ENCODE measurements at places on chromosomes 12 and 14.

DNA sequence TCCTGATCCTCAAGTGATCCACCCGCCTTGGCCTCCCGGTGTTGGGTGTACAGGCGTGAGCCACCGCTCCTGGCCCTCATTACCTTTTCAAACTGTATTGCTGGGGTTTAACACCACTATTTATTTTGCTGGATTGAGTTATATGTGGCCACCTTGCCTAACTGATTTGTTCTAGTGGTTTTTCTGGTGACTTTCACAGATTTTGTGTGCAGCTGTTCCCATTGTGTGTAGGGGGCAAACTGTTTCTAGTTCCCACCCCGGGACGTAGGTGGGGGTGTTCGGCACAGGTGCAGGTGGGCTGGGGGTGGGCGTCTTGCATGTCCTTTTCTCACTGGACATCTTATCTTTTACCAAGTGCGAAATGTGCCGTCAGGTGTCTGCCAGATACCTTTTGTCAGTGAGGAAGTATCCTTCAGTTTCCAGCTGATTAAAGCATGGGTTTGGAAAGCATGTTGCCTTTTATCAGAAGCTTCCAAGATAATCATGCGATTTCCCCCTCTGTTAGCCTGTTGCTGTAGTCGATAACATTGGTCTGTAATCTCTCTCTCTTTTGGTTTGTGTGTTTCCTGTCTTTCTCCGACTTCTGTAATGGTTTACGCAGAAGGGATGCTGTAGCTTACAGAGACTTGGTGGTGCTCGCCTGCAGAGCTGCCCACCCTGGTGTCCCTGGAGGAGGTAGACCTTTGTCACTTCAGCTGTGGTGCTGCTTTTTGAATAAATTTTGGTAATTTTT is 33.6 kb downstream of the AACS start:
- no peak for DNase-seq

- no peak for DNase-seq
Measured at GRCh38 chr14:41644606-41645005, 37.9 kb downstream of the LRFN5 start.

DNA sequence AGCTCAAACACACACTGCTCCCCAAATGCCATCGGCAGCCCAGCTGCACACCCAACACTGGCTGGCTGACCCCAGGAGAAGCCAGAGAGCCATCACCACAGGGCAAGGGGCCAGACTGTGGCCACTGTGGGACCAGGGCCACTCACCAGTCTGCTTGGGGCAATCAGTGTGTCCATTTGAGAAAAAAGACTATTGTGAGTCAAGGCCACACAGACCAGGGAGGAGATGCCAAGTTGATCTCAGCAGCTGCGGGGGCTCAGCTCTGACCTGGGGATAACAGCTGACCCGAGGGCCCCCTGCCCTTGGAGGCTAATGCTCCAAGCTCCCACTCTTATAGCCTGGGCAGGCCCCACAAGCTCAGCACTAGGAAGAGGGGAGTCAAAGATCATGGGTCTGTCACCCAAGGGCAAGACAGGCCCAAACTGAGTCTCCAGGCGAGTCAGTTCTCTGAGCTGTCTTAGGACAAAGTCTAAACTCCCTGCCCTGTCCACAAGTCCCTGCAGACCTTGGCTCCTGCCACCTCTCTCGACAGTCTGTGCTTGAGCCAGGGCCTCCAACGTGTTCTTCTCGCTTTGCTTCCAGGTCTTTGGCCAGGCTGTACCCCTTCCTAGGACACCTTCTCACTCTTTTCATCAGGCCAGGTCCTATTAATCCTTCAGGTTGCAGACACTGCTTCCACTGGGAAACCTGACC is 30.1 kb upstream of the PNMA1 start:
- no peak for DNase-seq

GRCh38 chr12:39875721-39876120 is 230.2 kb downstream of the SLC2A13 start:
- DNase-seq = no peak

GRCh38 chr12:25943940-25944339 is 14.5 kb upstream of the RASSF8 start:
- DNase-seq = no peak

DNA sequence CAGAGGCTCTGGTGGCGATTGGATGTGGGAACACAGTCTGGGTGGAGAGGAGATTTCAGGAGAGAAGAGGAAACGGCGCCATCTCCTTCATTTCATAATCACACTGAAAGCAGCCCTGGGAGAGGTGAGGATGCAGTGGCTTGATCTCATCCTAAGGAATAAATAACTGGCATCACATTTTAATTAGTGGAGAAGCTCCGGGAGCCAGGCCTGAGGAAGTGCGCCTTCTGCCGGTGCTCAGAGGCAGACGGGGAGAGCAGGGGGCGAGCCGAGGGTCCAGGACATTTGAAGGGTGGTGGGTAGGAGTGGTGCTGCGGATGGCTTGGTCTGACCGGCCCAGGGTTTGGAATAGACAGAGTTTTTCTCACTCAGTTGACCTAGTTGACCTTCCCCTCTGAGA is 265.0 kb downstream of the CACNA1C start:
- DNase-seq = no peak

DNA sequence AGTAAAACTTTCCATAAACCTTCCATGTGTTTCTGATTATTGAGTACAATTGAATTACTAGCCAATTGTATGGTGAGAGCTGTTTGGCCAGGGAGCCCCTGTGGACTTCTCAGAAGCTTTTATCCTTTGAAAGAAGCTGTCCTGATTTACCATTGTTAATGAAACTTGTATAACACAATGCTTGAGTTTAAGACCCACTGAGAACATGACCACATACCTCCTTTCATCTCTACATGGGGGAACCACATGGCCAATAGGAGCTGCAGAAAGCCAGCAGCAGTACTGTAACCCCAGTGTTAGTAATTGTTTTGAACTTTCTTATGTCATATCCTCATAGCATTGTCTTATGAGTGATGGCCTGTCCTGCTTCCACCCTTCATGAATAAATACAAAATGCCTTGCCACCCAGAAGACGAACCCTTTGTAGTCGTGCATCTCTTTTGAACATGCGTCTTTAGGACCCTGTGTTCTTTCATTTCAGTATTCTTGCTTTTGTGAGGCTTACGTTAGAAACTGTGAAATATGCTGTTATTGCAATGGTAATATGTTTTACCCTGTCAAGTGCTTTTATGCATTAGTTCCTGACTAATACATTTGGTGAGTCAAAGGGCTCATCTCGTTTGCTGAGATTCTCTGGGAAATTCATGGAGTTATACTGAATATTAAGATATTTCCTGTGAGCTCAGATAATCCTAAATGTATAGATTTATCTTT is 815.7 kb downstream of the NRXN3 start:
- DNase-seq = no peak

- peak; percentile 45 for DNase-seq
Measured at GRCh38 chr14:68792979-68793733, at the start of gene ZFP36L1. ZFP36L1 (minus strand) TSS chr14:68793067; CDS start chr14:68792938, 129 bp downstream.

DNA sequence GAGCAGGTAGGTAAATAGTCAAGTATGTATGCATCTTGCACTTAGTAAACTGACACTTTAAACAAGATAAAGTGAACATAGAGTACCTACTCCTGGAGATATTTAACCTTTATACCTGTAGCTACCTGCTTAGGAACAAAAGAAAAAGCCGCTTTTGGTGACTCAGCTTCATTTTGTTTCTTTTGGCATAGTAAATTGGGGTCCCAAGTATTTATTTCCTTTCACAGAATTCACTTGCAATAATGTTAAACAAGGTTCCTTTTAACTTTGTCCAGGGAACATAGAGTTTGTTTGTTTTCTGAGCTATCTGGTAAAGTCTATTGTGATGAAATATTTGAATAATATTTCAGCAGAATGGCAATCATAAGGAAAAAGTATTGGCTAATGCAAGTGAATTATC is 20.0 kb downstream of the SLCO1B3 start:
- peak; percentile 14 for DNase-seq

GRCh38 chr14:53109105-53110041 is 43.8 kb downstream of the DDHD1 start:
- no peak for DNase-seq

- no peak for DNase-seq
Measured at GRCh38 chr12:124115976-124116690, 143.1 kb downstream of the ZNF664 start.

- no peak for DNase-seq
Measured at GRCh38 chr12:81261508-81262207, 183.8 kb downstream of the ACSS3 start.

DNA sequence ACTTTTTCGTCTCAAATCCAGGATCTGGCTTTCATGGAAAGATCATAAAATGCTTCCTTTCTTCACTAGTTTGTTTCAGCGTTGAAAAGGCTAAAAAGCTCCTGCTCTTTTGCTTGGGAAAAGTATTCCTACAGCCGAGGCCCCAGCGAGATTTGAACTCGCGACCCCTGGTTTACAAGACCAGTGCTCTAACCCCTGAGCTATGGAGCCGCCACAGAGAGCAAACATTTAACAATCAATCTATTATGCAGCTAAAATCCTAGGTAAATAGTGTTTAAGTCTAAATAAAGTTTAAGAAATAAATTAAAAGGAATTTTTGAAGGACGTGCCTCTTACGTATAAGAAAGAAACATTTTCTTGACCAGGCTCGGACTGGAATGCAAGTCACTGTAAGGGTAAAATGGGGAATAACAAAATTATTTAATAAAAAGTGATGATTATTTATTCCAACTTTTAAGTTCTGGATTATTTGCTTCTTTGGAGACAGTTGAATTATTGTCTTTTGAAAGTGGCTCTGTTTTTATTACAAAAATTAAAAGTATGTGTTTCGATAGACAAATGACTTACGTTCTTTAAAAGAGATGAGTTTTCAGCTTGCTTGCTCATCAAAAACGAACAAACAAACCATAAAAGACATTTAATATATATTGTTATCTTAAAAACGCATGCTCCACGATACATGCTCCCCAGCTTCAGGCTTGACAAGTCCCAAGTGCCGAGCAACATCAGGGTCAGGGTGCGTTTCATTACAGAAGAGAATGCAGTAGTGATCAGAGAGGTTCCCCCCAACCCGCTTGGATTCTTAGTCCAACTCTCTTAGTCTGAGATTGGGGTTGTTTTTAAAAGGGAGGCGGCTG is 10.2 kb downstream of the OR6S1 start:
- DNase-seq = peak; percentile 35

GRCh38 chr14:72888192-72888591 is 5.7 kb downstream of the DPF3 start:
- no peak for DNase-seq

DNA sequence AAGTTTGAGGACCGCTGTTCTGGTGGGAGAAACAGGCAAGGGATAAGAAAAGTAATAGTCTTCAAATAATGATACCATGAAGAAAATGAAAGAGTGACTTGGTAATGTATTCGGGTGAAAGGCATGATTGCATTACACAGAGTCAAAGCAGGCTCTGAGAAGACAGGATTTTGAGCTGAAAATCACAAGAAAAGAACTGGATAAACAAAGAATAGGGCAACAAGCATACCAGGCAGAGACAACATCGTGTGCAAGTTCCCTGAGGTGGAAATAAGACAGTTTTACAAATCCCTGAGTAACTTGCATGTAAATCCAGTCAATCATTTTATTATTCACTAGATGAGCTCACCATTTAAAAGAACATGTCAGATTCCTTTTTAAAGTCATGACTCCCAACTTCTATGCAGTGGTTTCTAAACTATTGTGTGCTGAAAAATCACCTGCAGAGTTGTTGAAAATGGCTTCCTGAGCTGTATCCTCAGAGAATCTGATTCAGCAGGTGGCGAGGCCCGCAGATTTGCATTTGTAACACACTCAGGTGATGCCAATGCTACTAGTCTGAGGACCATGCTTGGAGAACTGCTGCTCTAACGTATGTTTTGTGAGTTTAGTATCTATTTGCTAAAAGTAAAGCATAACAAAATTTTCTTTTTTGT is 133.0 kb upstream of the ABCD2 start:
- no peak for DNase-seq

DNA sequence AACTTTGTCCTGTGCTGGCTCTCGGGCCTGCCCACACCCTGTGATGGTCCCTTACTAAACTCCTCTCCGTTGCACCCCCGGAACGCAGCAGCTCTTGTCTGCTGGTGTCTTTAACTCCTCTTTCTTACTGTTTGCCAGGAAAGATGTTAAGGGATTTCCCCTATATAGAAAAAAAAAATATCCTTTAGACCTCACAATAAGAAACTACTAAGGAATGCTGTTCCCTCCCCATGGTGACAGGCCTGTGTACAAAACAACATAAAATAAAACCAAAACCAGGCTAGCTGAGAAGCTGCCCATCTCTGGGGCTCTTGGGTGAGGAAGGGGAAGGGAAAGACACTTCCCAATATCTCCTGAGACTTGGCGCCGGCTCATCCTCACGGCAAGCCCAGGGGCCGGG is 95.4 kb downstream of the CHGA start:
- no peak for DNase-seq

DNA sequence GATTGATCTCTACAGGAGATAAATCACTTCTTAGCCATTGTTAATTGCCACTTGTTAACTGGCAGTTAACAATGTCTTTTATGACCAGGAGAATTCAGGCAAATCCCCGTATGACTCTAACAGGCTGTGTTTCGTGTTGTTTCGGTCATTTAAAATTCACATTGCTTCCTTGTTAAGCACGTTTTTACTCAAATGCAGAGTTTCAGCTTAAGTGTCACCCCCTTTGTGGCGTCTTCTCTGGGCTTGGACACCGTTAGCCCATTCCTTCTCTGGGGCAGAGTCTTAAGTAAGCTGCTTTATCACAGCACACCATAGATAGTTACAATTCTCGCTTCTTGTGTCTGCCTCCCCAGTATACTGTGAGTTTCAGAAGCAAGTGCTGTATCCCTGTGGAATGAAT is 205.4 kb downstream of the EPS8 start:
- no peak for DNase-seq

- DNase-seq = no peak
Measured at GRCh38 chr14:60965402-60965801, 15.5 kb downstream of the TRMT5 start.

DNA sequence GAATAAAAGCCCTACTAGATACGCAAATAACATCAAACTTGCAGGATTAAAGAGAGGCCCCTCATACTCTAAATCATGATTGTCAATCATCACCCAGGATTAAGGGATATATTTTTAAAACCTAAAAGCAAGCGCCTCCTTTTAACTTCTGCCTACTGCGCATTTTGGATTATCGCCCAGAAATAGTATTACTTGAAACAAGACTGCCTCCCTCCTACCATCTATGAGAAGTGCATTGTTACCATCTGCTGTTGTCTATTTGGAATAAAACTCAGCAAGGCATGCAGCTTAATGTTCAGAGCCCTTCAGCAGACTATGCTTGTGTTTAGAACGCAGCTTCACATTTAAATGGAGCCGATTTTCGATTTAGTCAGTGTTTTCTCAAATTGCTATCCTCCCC is 79.6 kb downstream of the EXOC5 start:
- DNase-seq = peak; percentile 83

GRCh38 chr14:76484355-76484754 is 108.4 kb downstream of the ESRRB start:
- DNase-seq = no peak

DNA sequence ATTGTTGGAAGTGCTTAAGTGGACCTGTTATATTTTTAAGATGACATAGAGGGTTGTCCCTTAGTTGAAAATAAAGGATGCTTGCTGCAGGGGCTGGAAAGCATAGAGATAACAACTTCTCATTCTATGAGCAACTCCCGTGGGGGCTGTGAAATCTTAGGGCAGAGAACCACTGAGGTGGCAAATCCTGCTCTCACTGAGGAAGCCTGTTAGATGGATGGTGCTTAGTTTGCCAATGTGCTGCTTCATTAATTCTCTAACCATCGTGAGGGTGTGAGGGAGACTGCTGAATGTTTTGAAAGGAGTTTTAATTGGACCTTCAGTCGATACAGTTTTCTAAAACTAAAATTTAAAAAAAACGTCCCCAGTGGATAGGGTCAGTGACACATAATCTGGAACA is 46.5 kb downstream of the PTPRO start:
- no peak for DNase-seq

All from NCI-H1417 (cell line).